ENCODE measurements at places on chromosomes 5 and 9.

- DNase-seq = peak; percentile 30
Measured at GRCh38 chr5:122126177-122126755, 3.1 kb upstream of the ZNF474 start.

DNA sequence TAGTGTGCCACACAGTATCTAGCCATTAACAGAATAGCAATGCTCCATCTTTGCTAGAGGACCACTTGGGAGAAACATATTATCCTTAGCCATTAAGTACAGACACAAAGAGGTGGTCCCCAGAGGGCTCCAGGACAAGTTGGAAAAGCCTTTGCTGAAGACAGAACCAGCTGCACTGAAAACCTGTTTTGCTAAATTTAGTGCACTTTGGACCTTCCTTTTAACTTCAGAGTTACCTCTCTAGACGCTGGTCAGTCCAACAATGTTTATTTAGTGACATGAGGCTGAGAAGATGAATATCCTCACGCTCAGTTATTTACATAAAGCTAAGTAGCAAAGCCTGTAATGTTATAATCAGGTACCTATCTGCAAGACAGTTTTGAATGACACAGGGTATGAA lies 265.0 kb upstream of the ZNF608 start:
- no peak for DNase-seq

DNA sequence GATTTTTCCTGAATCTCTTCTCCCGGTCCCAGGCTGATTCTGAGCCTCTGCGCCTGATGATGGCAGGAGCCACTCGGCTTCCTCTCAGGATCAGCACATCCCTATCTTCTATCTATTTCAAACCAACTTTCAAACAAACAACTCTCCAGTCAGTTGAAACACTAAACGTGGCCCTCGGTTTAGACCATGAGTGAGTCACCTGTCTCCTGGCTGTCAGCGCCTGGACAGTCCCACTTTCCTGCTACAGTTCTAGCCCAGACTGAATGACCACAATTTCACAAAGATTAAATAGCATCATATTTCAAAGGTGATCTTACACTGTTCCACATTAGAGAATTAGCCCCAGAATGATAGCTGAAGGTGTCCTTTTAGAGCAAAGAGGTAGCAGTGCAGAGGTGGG lies 6.2 kb downstream of the SLC6A19 start:
- no peak for DNase-seq

DNA sequence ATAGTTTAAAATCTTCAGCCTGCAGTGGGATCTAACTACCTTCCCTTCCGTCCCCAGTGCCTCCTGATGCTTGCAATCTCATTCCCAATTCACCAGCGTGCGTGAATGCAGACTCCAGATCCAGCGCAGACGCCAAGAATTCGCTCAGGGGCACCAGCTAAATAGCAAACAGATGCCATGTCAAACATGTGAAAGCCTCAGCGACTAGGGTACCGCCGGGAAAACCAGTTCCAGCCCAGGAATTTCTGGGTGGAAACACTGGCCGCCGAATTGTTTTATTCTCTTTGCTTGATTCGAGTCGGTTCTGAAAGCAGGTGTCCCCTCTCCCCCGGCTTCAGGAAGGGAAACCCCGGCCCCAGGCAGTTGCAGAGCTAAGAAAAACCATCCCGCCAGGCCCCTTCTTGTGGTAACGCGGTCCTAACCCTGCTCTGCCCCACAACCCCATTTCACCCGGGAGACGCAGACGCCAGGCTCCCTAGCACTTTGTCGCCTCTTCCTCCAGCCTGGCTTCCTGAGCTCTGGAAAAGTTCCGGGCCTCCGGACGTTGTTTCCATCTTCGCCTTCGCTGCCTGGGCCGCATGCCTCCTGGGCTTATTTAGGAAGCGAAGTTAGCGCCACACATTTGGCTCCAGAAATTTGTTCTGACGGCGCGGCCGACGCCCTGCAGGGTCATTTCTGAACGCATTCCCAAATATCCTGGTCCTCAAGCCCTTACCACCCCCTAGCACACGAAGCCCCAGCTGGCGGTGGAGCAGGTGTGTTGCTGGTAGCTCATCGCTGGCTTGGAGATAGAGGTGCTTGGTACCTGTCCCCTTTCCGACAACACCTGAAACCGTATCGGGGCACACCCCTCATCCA lies 665 bp upstream of the LVRN start:
- no peak for DNase-seq

DNA sequence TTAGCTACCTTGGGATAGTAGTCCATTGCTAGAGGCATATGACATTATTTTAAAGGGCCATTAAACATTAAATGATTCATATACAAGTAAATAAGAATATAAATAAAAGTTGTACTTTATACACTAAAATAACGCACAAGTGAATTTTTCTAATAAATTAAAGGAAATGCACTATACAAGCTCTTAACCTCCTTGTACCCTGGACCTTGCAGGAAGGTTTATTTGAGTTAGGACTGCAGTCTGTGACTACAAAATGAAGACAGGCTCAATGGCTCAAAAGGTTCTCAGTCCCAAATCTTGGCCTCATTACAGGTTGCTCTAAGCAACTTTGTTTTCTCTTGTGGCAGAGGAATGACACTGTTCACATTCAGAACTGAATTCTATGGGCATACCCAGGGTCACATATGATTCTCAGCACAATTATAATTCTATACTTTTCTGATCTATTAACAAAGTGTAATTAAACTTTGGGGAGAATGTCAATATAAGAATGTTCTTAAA lies 34.4 kb downstream of the FEM1C start:
- no peak for DNase-seq

GRCh38 chr5:9054821-9055589 lies 490.9 kb downstream of the SEMA5A start:
- no peak for DNase-seq
